ENCODE measurements at places on chromosomes 7 and 10. TPM values are rescaled to one million over a fixed set of nuclear protein-coding genes. Genes with fewer than 3 reads are reported as not detected.

DNA sequence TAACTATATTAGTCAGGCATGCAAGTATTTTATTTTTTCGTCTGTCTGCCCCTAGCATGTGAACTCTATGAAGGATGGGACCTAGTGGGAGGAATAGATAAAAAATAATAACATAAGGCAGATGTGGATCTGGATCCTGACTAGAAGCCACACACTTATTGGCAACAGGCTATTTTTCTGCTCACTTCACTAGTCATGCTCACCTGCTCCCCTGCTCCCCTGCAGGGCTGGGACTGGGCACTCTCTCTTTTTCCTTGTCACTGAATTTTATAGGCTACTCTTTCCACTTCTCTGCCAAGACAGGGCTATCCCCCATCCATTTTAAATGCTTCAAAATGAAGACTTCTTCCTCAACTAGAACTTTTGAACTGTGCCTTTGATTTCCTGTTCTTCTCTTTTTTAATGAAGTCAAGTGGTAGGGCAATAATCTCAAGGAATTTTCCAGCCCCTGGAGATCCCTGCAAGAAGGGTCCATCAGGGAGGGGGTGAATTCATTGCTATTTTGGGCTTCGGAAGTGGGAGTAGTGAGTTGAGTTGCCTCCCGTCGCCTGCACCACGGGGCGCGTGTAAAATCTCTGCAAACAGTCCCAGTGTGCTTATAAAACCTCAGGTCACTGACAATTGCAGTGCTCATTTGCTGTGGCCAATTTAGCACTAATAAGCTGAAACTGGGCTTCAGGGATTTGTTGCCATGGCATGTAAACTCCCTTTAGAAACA is 156.7 kb upstream of the NPVF start:
- no peak for DNase-seq

DNA sequence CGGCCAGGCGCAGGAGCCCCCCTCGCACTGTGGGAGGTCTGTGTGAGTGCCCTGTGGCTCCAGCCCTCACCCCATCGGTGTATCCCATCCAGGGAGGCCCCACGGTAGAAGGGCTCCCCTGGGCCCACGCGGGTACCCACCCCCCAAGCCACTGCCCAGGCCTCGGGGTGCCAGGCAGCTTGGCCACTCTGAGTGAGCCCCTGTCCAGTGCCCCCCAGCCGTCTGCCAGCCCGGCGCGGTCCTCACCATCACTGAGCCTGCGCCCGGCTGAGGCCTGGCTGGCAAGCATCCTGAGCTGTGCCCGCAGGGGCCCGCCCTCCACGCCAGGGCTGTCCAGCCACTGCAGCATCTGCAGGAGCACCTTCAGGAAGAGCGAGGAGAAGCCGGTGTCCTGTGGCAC is 19.2 kb upstream of the MICALL2 start:
- DNase-seq, result no peak

The GDI2 gene
- total RNA-seq, result 528 TPM

The SP4 gene
- total RNA-seq, result 4.6 TPM

The IPMK gene
- total RNA-seq, result 3.6 TPM

DNA sequence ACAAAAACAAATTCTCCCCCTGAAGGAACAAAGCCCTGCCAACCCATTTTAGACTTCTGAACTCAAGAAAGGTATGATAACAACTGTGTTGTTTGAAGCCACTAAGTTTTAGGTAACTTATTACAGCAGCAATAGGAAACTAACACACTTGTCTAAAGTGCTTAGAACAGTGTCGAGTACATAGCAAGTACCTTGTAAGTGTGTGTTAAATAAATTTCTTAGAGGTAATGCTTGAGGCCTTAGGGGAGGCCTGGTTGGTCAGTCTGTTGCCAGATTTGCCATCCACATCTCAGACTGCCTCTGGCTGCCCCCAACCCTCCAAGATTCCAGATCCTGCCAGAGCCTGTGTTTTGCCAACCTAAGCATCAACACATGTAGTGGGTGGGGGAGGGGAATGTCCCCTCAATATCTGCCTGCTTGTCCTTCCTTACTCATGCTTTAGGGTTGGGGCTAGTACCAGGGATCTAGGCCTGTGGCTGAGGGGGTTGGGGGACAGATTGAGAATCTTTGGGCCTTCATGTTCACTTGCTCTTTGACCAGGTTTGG is 27.1 kb upstream of the PAX2 start:
- no peak for DNase-seq

- DNase-seq, result no peak
Measured at GRCh38 chr7:22786290-22786932, 36.2 kb downstream of the TOMM7 start.

DNA sequence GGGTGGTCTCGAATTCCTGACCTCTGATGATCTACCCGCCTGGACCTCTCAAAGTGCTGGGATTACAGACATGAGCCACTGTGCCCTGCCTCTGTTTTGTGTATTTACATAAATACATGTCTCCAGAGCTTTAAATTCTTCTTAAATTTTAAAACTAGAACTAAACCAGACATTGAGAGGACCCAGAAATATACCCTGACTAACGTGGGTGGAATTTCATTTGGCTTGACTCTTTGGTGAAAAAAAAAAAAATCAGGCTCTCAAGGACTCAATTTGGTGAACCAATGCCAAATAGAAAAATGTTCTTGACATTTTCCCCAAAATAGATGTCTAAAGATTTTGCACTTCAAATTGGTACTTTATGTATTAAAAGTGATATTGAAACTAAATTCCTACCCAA is 16.6 kb upstream of the FAS start:
- no peak for DNase-seq

DNA sequence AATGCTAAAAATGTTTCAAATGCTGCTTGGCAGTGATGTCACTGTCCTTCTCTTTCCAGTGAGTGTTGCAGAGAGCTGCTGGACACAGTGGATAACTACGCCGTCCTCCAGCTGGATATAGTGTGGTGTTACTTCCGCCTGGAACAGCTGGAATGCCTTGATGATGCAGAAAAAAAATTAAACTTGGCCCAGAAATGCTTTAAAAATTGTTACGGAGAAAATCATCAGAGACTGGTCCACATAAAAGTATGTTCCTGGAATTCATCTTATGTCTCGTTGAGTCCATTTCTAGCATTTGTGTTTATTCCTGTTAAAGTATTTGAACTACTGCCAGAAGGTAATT is 25.2 kb downstream of the NUB1 start:
- peak; percentile 8 for DNase-seq

The IRF5 gene
- 2.4 TPM for total RNA-seq

The FAM3C gene
- total RNA-seq, result 28.8 TPM

DNA sequence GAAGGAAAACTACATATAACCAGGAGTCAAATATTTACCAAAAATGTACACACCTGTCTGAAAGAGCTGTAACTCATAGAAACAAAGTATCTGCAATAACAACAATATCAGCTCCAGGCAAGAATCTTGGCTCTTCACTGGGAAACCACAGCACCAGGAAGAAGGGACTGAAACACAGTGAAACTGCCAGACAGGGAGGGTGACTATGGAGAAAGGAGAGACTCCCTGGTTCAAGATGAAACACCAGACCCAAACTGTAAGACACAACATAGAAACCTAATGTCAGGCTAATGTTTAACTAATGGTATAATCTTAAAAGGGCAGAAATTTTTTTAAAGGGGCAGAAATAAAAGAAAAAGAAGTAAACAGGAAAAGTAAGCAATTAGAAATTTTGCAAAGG is 11.5 kb upstream of the TAS2R39 start:
- DNase-seq, result no peak

DNA sequence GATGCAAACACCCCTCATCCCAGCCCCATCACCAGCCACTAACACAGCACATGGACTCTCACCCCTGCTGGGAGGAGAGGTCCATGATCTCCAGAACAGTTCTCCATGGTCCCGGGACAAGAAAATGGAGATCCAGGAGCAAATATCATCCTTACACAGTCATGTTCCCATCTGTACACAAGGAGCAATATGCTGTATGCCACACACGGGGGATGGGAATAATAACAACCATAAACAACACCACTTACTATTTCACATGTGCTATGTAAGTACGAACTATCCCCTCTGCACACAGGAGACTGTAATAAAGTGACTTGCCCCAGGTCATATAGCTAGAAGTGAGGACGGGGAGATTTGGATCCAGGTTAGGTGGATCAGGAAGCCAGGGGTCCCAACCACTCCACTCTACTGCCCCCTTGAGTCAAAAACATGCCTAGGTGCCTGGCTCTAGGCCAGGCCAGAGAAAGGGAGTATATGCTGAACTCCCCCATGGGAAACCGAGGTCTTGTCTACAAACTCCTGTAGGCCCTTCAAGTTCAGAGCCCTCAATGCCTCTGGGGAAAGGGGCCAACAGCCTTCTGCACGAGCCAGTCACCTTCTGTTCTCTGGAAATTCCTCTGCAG is 34.1 kb downstream of the LRRC20 start:
- DNase-seq, result peak; percentile 19

All from MG63 (cell line).